GM06990 (cell line): ENCODE measurements at places on chromosomes 16 and 17.

DNA sequence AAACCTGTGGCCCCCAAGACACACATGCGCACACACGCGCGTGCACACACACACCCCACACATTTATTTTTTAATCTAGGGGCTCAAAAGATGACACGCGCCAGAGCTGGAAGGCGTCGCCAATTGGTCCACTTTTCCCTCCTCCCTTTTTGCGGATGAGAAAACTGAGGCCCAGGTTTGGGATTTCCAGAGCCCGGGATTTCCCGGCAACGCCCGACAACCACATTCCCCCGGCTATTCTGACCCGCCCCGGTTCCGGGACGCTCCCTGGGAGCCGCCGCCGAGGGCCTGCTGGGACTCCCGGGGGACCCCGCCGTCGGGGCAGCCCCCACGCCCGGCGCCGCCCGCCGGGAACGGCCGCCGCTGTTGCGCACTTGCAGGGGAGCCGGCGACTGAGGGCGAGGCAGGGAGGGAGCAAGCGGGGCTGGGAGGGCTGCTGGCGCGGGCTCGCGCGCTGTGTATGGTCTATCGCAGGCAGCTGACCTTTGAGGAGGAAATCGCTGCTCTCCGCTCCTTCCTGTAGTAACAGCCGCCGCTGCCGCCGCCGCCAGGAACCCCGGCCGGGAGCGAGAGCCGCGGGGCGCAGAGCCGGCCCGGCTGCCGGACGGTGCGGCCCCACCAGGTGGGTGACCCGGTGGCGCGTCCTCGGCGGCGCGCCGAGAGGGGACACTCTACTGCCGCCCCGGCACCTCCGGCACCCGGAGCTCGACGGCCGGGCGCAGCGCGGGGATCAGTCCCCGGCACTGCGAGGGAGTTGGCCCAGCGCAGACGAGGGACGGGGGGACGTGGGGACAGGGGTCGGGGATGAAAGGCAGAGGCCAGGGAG lies at the start of gene STAT5A:
Gene STAT5A, plus strand, starts transcription at position 522 of the 826 bp plus-strand sequence. CDS start 914 bp downstream, outside the sequence.
- peak; percentile 85 for DNase-seq

DNA sequence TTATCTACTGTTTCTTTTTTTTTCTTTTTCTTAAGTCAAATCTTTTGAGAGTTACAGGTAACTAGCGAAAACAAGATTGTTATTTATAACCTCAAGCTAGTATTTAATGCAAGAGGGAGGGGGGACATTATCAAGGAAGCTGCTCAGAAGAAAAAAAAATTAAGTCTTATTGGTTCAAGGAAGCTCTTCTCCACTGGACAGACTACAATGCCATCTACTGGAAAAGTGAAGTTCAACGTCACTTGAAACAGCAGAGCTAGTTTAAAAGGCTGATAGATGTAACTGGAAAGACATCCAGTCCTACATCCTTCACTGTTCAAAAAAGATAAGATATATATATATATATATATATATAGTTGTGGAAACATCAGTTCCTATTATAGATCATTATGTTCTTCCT lies 418.0 kb upstream of the PSMD7 start:
- no peak for DNase-seq

DNA sequence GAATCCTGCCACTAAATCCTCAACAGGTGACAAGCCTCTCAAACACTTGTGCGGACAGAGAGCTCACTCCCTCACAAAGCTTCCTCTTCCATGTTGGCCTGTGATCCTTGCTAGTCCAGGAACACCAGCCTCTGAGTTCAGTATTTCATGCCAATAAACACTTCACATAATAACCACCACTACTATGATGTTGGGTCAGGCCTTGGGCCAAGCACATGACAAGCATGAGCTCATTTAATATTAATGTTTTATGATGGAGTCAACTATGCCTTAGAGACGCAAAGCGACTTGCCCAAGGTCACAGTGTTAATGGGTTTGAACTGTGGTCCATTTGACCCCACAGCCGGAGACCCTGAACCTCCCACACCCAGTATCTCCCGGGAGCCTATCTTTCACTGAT lies 129.1 kb downstream of the GAS7 start:
- no peak for DNase-seq

GRCh38 chr16:89150981-89151380 lies 20.6 kb upstream of the CDH15 start:
- no peak for DNase-seq

- DNase-seq = no peak
These were observed 22.7 kb downstream of the ZNF768 start for GRCh38 chr16:30503403-30504296.

DNA sequence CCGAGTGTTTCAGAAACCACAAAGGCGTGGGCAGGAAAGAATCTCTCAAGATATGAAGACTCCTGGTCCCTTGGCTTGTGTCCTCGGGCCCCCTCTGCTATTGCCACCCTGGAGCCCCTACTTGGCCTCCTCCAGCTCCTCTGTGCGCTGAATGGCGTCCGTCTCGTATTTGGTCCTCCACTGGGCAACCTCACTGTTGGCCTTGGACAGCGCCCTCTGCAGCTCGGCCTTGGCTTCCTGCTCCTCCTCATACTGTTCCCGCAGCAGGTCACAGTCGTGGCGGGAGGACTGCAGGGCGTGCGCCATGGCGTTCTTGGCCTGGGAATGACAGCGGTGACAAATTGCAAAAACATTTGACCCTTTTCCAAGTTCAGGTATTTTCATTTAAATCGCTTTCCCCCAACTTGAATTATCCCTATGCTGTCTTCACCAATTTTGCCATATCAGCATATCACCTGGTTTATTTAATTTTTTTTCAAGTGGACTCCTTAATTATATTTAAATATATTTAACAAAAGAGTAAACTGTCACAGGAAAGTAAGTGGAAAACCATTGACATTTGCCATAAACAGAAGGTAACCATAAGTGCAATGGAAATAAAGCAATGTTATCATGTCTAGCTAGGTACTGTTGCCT lies 59.7 kb downstream of the MYH13 start:
- DNase-seq = no peak

- DNase-seq = no peak
These were observed 56.0 kb upstream of the TOB1 start for GRCh38 chr17:50922107-50922506.

DNA sequence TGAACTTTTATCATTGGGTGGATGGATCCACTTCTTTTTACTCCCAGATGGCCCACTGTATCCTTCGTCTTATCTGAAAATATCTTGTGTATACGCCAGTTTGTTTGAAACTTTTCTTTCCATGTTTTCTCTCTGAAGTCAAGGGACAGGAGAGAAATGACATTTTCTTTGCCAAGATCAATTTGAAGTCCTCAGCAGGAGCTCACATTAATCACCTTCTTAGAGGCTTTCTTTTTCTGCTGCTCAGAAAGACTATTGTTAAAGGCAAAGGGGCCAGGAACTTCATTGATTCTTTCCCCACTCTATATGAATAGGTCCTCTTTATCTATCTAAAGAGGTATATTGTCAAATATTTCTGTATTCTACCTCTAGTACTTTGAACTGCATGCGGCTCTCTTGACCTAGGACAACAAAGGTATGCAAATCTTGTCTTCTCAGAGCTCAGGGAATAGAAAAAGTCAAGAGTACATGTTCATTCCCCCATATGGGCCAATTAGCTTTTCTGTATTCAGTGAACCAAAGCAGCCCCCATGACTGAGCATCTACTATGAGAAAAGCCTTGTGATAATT lies 583.3 kb downstream of the HS3ST4 start:
- no peak for DNase-seq

DNA sequence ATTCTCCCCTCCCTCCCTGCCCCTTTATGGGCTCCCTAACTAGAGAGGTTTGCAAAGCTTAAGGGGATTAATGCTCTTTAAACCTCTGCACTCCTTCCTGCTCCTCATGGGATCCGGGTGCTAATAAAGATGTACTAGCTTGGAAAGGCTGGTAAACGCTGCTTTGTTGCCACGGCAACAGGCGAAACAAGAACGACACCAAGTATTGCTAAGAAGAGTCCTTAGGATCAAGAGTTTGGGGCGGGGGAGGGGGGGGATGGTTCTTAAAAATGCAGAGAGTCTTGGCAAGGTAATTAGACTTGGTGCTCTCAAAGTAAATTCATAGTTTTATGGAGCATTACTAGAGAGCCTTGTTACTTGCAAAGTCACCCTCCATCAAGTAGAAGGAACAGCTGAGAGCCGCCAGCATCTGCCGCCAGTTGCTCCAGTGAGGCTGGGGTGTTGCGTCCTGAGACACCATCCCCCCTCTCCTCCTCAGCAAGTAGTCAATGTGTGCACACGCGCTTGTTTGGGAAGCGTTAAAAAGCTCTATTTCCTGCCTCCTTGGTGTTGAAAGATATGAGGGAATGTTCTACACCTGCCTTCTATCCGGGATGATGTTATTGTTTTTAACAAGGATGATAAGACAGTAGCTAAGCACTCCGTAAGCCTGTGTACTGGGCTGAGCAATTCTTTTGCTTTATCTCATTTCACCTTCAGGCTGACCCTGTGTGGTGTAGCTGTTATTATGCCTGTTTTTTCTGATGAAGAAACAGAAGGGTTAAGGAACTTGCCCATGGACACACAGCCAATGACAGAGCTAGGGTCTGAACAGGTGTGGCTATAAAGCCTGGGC lies 190.9 kb downstream of the CCDC182 start:
- DNase-seq = no peak

GRCh38 chr16:12601290-12601900 lies 202.3 kb downstream of the CPPED1 start:
- DNase-seq = no peak

GRCh38 chr16:68234188-68235107 lies 1.5 kb downstream of the ESRP2 start:
- no peak for DNase-seq

DNA sequence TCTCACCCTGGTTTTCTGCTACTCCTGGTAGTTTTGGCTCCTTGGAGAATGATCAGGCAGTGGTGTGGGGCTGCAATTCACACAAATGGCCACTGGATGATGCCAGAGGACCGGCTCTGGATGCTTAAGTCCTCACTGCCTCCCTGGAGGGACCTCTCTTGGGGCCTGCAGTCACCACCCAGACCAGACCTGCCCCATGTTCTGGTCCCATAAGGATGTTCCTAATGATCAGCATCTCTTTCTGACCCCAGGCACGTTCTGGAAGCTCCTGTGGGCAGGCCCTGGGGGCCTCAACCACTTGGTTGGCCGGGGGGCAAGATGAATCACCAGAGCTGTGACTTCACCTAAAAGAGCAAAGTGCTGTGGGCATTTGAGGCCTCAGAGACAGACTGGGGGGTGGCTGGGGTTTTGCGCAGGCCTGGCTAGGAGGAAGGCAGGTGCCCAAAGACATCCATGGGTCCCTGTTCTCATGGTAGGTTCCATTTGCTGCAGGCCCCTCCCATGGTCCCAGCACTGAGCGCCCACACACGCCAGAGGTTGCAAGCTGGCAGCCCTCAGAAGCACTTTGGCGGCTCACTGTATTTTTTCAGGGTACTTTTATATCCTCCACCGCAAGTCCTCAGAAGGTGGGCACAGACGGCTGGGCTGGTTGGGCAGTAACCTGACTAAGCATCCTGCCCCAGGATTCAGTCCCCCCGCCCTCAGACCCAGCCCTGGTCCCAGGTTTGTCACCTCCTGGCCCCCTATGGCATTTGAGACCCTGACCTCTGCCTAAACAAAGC lies 53.2 kb downstream of the NT5M start:
- no peak for DNase-seq

DNA sequence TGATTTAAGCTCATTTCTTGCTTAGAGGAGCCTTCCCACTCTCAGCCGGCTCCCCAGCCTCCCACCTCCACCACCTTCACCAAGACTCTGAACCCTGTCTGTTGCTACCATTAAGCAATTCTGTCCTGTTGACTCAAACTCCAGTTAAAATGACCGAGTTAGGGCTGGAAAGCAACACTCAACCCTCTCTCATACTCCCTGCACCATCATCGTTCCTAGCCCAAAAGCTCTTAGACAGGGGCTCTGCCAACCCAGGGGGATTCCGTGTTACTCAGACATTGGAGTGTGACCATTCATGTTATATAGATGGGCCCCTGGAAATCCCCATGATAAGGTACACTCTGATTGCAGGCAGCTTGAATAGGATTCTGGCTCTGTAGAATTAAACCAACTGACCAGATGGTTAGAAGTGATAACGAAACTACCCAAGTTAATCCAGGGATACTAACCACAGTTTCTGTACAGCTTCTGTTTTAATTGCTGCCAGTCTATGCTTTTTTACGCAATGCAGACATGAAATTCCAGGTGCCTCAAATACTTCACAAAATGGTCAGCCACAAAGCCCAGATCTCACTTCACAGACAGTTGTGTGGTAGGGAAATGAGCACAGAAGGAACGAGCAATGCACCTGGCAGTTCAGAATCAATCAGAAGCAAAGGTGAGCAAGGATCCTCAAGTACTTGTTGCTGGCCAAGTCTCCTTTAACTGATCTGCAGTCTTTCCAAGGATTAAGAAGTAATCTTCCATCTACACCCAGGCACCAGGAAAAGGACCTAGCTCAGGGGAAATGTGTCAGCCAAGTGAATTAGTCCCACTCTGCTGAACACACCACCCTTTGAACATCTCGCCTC lies 2.1 kb downstream of the SSTR2 start:
- DNase-seq = peak; percentile 57

GRCh38 chr16:55035956-55036355 lies 105.3 kb downstream of the IRX5 start:
- DNase-seq = no peak

DNA sequence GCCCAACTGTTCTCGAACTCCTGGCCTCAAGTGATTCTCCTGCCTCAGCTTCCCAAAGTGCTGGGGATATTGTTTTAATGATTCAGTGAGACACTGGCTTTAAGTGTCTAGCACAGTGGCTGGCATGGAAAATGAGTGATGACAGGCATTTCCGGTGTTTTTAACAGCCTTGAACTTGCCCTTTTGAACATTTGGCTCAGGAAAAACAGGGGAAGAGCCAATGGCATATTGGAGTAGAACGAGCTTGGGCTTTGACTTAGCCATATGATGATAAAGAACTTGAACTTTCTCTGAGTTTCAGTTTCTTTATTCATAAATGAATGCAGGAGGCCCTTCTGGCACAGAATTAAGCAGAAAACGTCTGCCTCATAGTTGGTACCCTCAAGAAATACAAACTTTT lies 145.0 kb upstream of the HS3ST4 start:
- DNase-seq = no peak

DNA sequence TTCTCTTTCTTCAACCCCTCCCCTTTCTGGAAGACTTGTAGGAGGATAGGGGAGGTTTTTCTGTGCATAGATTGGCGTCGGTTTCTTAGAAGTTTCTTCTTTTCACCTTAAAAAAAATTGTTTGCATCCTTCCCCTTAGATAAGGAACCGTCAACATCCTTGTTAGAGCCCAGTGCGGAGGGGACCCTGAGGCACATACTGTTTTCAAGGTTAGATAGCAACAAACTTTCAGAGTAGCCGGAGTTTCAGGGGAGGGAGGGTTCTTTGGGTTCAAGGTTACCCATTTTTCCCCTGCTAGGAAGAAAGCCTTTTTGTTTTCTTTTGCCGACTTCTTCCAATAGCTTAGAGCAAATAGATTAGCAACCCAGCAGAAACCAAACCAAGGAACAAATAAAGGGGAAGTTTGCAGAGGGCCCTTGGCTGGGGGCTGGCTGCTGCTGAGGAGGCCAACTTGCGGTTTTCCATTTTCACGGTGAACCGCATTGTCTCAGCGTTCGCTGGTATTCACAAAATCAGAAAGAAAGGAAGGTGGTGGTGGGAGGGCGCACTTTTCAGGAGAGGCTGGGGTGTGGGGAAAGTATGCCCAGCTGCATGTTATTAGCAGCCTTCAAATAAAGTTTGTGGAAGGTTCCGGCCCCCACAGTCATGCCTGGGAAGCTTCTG lies 28.8 kb downstream of the MSI2 start:
- DNase-seq = peak; percentile 31

- DNase-seq = no peak
These were observed 91.8 kb downstream of the YPEL2 start for GRCh38 chr17:59423137-59423724.

- DNase-seq = no peak
These were observed 12.7 kb downstream of the SCGB1C2 start for GRCh38 chr17:149897-150584.

GRCh38 chr17:45225964-45226530 lies 4.4 kb downstream of the FMNL1 start:
- peak; percentile 91 for DNase-seq

GRCh38 chr16:88009563-88010342 lies 58.5 kb downstream of the BANP start:
- no peak for DNase-seq
